ENCODE measurements at places on chromosomes 1 and 21.

DNA sequence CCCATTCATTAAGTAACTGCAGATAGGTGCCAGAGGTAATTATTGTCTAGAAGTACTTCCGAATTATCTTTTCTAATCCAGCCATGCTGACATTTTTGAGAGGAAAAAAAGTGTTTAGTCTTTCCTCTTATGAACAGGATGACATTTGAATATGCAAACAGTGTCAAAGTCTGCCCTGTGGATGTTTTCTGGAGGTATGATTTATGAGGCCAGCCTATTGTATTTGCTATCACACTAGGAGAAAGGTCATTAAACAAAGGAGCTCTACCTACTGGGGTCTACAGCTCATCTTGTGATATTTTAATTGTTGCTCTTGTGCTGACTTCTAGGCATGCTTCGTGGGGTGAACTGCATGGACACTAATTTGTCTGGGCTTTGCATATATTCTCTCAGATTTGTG, 559.7 kb upstream of the CAMK1G start:
- DNase-seq, result no peak

- no peak for DNase-seq
These were observed 685.3 kb upstream of the ADGRL2 start for GRCh38 chr1:81115422-81115821.

- DNase-seq, result no peak
These were observed 312.9 kb downstream of the NFIA start for GRCh38 chr1:61395146-61395800.

GRCh38 chr1:16063226-16063829, 10.1 kb downstream of the FAM131C start:
- no peak for DNase-seq

- no peak for DNase-seq
These were observed 34.9 kb upstream of the TACSTD2 start for GRCh38 chr1:58611861-58612385.

- DNase-seq, result no peak
These were observed 4.8 kb downstream of the PHACTR4 start for GRCh38 chr1:28374297-28374696.

DNA sequence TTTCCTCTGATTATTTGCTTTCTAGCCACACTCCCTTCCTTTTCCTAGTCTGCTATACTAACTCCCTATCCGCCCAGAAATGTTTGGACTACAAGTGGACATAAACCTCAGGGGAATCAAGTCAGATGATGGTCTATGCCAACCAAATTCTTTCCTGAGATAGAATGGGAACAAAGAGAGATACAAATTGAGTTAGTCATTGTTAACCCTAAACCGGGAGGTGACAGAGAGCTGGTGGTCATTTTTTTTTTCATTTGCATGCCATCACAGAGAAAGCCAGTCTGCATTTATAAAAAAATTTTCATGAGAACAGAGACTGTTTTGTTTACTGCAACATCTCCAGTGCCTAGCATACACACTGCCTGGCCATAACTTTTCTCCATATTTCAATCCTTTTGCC, 35.0 kb downstream of the MYSM1 start:
- DNase-seq, result no peak

GRCh38 chr1:173758980-173759379, 44.2 kb downstream of the KLHL20 start:
- DNase-seq, result no peak

GRCh38 chr1:223363856-223364684, at the start of gene SUSD4:
TSS of gene SUSD4 (minus strand) at chr1:223364176. CDS start at chr1:223363425, 751 bp downstream.
- peak; percentile 58 for DNase-seq

DNA sequence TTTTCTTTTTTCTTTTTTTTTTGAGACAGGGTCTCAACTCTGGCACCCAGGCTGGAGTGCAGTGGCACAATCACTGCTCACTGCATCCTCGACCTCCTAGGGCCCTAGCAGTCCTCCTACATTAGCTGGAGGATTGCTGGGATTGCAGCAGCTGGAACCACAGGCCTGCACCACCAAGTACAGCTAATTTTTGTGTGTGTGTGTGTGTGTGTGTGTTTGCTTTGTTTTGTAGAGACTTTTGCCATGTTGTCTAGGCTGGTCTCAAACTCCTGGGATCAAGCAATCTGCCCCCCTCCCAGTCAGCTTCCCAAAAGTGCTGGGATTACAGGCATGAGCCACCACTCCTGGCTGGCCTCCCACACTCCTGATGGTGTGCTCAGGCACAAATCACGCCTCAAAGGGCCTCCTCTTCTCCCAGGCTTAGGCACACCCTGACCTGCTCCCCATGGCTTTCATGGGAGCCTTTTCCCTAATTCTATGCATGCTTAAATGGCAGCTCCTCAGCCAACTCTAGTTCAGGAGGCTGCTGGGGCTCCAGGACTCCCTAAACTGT, 9.4 kb downstream of the FAM229A start:
- no peak for DNase-seq

DNA sequence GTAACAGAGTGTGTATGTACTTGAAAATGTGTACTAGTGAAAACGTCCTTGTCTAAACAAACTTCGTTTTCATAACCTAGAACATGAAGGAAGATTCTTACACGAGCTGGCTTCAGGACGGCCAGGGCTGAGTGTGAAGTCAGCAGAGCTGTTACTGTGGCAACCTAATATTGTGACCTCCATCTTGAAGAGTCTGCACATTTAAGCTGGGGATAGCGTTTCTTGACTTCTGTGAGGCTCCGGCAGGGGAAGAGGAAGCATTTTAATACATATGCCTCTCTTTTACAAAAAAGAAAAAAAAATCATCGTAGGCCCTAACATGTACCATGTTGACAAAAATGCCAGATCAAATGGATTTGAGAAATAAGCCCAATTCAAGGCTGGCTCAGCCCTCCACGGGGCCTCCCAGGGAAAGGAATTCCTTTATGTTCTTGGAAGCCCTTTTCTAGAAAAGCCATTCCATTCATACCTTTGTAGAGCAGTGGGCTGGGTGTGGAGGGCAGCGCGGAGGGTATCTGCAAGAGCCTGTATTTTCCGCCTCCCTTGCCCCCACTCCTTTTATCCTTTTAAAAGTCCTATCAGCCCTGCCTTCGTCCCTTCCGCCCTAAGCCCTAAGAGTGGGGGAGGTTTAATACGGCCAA, 51.1 kb downstream of the SIM2 start:
- DNase-seq, result no peak

GRCh38 chr1:158176399-158176798, 4.3 kb upstream of the CD1D start:
- no peak for DNase-seq

- DNase-seq, result no peak
These were observed 31.8 kb upstream of the FBXO28 start for GRCh38 chr1:224082146-224082545.

- DNase-seq, result no peak
These were observed 43.0 kb upstream of the RAVER2 start for GRCh38 chr1:64701886-64702285.

DNA sequence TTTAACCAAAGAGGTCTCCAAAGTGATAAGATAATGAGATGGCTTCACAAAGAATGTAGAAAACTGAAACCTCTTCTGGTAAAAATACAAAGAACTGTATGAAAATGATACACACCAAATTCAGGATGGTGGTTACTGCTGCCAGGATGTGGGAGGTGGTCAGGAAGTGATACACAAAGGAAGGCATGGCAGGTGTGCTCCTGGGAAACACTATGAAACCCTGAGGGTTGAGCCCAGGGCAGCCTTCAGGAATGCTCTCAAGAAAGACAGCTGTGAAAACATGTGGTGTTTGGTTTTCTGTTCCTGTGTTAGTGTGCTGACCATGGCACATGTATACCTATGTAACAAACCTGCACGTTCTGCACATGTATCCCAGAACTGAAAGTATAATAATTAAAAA, 109.3 kb downstream of the NTNG1 start:
- DNase-seq, result no peak

DNA sequence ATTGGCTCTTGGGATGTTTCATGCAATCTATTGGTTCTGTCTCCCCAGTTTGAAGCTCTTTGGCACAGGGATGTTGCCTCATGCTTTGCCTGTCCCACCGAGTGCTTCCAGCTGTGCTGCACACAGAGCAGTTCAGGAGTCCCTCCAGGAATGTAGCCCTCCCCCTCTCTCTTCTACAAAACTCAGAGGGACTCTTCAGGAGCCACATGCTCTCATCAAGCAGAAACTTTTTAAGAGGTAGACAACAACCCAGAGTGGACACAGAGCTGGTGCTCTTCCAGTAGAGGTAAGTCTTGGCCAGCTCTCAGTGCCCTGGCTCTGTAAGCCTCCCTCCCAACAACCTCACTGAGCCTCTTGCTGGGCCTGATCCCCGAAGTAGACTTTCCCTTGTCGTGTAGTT, 11.6 kb upstream of the ZNF697 start:
- no peak for DNase-seq

- no peak for DNase-seq
These were observed 37.5 kb downstream of the TRAPPC10 start for GRCh38 chr21:44049606-44050005.

GRCh38 chr21:35239811-35240219, 190.7 kb upstream of the RUNX1 start:
- no peak for DNase-seq

DNA sequence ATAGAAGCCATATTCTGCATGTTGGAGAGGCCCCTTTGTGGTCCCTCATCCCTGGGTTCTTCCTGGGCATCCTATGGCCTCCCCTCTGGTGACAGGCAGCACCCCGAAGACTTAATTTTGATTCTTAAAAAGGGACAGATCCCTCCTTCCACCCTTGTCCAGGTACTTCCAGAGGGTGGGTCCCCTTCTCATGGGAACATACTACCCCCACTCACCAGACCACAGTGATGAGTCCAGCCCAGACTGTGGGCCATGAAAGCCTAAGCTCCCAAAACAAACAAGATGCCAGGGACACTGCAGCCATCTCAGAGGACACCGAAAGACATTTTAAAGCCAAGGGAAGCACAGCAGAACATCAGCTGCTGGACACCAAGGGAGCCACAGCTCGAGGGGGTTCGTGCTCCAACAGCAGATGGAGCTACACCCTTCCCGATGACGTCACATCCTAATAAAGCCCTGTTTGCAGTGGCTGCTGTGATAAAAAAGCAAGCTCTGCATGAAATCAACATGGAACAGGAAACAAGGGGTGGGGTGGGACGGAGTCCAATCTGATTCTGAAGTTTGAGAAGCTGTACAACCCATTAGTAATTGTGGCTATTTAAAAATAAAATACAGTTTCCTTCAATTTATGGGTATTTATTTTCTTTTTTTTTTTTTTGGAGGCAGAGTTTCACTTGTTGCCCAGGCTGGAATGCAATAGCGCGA, 32.4 kb downstream of the GNB1 start:
- DNase-seq, result no peak

- no peak for DNase-seq
These were observed 3.8 kb upstream of the CA6 start for GRCh38 chr1:8941906-8942305.

GRCh38 chr1:154784924-154785531, 85.1 kb downstream of the KCNN3 start:
- no peak for DNase-seq

- DNase-seq, result no peak
These were observed 68.8 kb downstream of the JMJD4 start for GRCh38 chr1:227666286-227666685.

GRCh38 chr1:16968372-16968771, 12.0 kb downstream of the MFAP2 start:
- DNase-seq, result no peak

GRCh38 chr1:150683914-150684313, 13.0 kb downstream of the GOLPH3L start:
- DNase-seq, result no peak

DNA sequence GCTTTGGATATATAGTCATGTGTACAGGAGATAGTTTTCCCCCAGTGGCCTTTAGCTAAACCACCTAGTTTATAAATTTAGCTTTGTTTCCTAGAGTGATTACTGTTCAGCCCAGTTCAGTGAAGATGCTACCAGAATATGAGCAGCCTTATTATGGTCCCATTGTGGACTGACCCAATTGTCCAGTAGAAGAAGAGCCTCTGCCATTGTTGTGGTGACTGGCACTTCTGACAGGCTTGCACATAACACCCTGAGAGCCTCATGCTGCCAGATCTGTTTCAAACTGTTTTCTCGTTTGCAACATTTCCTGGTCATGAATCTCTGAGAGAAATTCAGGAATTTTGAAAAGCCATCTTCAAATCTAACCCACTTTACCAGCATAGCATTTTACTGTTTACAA, 20.6 kb downstream of the KPNA6 start:
- no peak for DNase-seq

GRCh38 chr1:21449906-21450305, 10.0 kb downstream of the NBPF3 start:
- DNase-seq, result no peak

DNA sequence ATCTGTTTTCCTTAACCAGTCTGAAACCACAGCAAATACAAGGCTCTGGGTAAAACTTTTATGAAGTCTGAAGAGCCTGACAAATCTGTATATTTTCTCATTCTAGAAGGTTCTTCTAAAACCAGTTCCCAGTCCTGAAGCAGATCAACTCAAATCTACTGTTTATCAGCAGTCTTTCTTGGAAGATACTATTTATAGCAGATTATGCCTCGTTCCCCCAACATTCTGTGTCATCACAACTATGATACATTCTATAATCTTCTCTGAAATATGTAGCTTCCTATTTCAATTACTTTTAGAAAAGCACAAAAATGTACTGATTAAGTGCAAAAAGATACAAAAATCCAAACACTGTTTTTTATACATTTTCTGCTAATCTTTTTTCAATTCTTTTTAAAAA, 67.5 kb downstream of the NIBAN1 start:
- no peak for DNase-seq

GRCh38 chr1:145978471-145978853, 14.0 kb downstream of the POLR3GL start:
- DNase-seq, result no peak

GRCh38 chr1:84668185-84668584, 22.1 kb downstream of the SSX2IP start:
- no peak for DNase-seq

GRCh38 chr1:31776032-31776431, 11.9 kb upstream of the ADGRB2 start:
- DNase-seq, result no peak

GRCh38 chr1:12604114-12604874, 13.7 kb downstream of the DHRS3 start:
- DNase-seq, result no peak

DNA sequence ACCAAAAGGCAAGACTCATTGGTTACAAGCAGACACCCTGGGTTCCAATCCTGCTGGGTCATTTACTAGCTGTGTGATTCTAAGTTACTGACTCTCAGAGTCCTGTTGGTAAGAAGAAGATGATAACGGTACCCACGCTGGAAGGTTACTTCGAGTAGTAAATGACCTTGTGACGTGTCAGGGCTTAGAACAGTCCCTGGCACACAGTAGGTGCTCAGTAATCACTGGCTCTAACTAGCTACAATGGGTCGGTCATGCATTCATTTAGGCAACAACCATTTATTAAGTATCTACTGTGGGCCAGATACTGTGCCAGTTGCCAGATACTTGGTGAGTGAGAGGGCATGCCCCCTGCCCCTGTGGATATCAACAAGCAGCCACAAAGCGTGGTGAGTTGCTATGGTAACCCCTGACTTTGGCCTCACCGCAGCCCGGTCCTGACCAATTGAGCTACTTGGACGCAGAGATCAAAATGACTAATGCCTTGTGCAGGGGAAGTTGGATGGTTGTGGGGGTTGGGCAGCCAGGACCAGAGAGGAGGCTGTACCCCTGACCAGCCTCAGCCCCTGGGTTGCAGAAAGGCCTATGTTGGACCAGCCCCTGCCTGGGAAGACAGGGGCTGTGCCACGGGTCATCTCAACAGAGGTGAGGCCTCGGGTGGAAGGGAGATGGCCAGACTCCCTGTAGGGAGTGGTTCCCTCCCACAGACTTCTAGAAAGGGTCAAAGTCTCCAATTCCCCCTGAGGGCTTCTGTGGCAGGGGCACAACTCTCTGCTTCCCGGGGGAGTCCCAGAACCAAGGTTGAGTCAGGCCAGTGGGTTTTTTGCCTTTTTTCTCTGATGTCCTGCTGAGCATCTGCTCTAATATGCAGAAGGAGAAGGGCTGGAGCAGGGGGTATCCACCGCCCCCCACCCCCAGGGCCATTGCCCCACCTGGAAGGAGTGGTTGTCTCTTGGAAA, 16.0 kb downstream of the DHRS3 start:
- no peak for DNase-seq
